Neural crest cell (in vitro differentiated cells): ENCODE measurements at places on chromosomes 2 and 18. TPM values are rescaled to one million over a fixed set of nuclear protein-coding genes. Genes with fewer than 3 reads are reported as not detected.

DNA sequence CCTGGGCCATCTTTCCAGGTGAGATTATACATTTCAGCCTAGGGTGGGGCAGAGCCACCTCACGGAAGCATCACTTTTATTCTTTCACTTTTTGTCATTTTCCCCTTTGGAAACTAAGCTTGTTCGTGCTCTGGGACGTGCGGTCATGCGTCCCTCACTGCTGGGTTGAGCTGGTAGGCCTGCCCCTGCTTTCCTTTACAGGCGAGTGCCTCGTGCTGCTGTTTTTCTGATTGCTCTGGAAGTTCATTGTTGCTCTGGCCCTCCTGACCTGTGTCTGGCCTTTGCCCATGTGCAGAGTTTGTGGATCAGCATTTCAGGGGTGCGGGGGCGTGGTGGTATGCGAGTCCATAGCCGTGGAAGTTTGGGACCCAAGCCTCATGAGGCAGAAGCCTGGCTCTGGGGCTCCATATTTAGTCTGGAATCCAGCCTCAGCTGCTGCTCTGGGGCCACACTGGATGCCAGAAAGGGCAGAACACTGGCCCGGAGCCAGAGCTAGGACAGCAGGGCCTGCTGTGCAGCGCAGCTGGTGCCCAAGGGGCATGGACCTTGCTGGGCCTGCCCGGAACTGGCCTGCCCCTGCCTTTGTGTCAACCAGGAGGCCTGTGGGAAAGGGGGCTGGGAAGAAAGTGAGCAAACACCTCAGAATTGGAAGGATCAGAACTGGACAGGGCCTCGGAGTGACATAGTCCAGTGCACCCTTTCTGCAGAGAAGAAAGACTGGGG lies 51.1 kb downstream of the CTIF start:
- DNase-seq, result no peak

GRCh38 chr2:67169417-67170140 lies 227.6 kb upstream of the ETAA1 start:
- DNase-seq, result no peak

GKN2 gene
- total RNA-seq, result not detected in 2 replicates

DNA sequence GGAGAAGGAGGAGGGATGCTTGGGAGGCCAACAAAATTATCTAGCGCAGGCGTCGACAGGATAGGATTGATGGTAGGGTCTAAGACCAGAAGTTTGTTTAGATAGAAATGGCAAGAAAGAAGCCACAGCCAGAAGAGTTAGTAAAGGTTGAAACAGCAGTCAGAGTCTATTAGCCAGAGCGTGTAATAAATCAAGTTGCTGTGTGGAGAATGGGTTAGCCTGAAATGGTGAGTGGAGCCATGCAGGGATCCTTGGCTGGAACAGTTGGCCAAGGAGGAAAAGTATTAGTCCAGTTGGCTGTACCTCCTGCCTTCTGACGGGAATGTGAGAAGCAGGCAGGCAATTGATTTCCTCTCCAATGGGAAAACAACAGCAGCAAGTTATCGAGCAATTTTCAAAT lies 190.7 kb upstream of the CCDC68 start:
- no peak for DNase-seq

GRCh38 chr2:26816893-26817292 lies 31.0 kb downstream of the CENPA start:
- DNase-seq, result no peak

DNA sequence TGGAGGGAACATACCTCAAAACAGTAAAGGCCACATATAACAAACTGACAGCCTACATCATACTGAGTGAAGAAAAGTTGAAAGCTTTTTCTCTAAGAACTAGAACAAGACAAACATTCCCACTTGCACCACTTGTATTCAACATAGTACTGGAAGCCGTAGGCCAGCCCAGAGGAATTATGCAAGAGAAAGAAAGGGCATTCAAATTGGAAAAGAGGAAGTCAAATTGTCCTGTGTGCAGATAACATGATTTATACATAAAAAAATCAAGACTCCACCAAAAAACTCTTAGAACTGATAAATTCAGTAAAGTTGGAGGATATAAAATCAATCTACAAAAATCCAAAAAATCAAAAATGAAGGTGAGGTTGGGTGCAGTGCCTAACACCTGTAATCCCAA lies 8.0 kb upstream of the KDM3A start:
- no peak for DNase-seq

DNA sequence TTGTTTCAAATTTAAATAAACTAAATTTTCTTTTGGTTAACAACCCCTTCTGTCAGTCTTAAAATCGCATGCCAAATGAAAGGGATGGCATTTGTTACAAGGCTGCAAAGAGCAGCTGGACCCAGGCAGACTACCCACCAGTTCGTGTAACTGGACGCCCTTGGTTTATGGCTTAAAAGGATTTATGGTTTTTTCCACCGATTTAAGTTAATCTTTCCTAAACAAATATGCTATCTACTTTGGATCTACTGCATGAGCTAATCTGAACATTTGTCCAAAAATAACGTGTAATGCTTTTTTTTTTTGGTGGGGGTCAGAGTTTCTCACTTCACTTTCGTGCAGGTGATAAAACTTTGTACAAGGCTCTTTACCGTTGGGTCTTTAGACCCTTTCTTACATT lies 62.9 kb downstream of the DIS3L2 start:
- DNase-seq, result no peak
